Suppressor macrophage treated with lipopolysaccharide for 4 hours (primary cell): ENCODE measurements at places on chromosomes 5 and 9.
A peak's percentile ranks its signal among the peaks of the same experiment; 100 is the strongest.

GRCh38 chr9:109974143-109974917 lies 194.3 kb downstream of the PALM2AKAP2 start:
- DNase-seq = peak; percentile 97

GRCh38 chr5:13932561-13932960 lies 11.9 kb downstream of the DNAH5 start:
- no peak for DNase-seq

DNA sequence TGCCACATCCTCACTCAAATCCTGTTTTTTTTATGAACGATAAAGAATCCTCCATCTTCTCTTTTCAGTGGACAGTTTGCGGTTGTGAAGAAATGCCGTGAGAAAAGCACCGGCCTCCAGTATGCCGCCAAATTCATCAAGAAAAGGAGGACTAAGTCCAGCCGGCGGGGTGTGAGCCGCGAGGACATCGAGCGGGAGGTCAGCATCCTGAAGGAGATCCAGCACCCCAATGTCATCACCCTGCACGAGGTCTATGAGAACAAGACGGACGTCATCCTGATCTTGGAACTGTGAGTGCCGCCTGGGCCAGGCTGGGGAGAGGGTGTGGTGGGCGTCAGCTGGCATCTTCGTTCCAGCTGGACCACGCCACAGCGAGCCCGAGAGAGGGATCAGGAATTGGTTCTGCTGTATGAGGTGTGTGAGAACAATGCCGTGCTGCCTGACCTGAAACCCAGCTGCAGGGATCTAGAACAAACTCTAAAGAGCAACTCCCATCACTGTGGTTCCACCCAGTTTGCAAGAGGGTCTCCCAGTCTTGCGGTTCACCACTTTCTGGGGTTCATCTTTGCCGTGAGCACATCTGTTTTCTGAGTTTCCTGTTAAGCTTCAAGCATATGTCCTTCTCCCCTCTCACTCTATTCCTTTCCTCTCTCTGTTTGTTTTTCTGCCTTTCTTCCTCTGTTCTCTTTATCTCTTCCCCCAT lies 107.4 kb downstream of the DAPK1 start:
- no peak for DNase-seq

- peak; percentile 75 for DNase-seq
These were observed 69.1 kb downstream of the PPARGC1B start for GRCh38 chr5:149799119-149799623.

DNA sequence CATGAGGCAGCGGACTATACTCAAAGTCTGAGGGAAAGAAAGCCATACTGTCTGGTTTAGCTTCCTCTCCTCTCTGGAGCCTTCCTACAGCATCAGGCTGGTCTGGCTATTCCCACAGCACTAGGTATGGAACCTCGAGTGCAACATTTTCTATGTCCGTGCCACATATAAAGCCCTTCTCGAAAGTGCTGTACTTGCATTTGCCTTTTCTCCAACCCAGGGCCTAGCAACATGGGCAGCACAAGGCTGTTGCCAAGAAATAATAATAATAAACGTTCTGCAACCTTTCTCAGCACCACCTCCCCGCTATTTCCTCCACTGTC lies 804 bp downstream of the MED10 start:
- DNase-seq = no peak

DNA sequence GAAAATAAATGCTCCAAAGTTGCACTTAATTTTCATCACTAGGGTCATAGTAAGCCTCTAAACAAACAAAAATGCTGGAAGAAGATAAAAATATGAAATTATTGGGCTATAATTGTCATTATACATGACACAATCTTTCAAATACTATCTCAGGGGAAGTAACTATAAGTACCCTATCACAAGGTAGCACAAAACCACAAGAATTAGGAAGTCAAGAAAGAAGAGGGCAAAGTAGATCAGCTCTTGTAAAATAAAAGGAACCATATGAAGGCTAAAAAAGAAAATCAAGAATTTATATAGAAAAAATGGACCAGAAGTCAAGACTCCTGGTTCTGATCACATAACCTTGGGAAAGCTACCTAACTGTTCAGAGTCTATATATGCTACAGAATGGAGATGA lies 48.1 kb downstream of the DIAPH1 start:
- no peak for DNase-seq

- no peak for DNase-seq
These were observed 17.5 kb downstream of the ATOX1 start for GRCh38 chr5:151740958-151741373.

DNA sequence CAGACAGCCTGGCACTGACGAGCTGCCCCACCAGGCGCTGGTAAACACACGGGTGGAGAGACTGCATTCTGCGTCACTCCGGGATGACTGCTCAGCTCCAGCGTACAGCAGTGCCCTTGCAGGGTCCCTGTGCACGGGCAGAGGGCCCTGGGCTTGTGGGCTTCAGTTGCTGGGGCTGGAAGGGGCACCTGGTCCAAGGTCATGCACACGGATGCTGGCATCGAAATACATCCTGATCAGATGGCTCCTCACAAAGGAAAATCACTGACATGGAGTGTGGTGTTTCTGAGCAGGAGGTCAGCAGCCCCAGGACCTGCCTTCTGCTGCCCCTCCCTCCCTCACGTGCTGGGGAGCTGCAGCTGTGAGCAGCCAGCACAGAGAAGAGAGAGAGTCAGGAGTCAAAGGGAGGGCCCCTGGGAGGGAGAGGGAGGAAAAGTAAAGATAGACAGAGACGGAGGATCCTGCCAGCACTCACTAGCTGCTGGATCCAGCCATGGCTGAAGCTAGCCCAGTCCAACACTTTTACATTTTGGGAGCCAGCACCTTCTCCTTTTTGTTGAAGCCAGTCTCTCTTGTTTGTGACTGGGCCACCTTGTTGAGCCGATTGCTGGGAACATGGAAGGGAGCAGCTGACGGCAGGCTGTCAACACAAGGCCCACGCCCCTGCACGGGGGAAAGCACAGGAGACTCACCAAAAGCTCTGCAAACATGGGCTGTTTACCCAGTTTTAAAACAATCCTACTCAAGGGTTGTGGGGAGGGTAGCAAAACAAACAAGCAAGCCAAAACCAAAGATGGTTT lies 166.5 kb upstream of the PHYKPL start:
- DNase-seq = no peak

DNA sequence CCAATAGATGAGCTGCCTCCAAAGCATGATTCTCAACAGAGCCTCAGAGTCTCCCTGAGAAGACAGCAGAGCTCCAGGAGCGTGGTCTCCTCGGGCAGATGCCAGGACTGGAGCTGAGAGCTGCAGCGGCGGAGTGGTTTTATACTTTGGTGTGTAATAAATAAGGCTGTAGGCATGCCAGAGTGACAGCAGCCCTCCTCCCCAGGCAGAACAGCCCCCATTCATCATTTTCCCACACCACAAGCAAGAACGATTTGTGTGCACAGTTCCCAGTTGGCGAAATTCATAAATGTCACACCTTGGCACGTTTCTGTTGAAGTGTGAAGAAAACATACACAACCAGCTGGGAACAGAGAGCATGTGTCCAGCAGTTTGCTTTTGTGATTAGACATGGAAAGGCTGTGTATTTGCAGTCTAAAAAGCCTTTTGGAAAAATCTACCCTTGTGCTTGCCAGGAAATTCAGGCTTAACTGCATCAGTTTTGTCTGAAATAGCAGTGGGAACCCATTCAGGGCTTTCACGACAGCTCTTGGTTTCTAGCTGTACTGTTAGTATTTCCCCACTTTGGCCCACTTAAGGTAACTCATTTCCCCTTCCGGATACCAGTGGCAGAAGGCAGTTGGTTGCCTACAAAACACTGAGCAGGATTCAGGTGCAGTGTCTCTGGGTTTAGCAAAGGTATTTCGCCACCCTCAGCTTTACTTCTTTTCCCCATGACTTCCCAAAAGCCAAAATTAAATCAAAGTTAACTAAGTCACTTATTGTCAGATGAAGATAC lies at the start of gene C1QTNF3:
TSS of gene C1QTNF3 (minus strand) at position 115 of the 778 bp plus-strand sequence. CDS start at position 27, 88 bp downstream.
- DNase-seq = no peak

GRCh38 chr9:124709292-124709690 lies 61.8 kb downstream of the NR6A1 start:
- DNase-seq = no peak

GRCh38 chr5:34447424-34447823 lies 208.7 kb upstream of the RAI14 start:
- no peak for DNase-seq

DNA sequence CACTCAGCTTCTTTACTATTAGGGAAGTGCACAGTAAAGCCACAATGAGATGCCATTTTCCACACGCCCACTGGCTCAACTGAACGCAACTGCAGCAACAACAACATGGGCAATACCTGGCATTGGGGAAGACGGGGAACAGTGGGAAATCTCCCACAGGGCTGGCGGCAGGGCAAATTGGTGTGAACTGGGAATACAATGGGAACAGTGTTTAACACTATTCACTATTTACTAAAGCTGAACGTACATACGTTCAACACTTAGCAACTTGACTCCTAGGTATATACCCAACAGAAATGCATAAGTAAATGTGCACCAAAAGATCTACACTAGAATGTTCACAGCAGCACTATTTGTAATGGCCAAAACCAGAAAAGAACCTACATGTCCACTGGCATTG lies 14.1 kb downstream of the ZER1 start:
- DNase-seq = no peak

- DNase-seq = no peak
These were observed 116.3 kb upstream of the EPB41L4A start for GRCh38 chr5:112535356-112535755.

GRCh38 chr5:75057561-75057960 lies 5.2 kb upstream of the GCNT4 start:
- no peak for DNase-seq

DNA sequence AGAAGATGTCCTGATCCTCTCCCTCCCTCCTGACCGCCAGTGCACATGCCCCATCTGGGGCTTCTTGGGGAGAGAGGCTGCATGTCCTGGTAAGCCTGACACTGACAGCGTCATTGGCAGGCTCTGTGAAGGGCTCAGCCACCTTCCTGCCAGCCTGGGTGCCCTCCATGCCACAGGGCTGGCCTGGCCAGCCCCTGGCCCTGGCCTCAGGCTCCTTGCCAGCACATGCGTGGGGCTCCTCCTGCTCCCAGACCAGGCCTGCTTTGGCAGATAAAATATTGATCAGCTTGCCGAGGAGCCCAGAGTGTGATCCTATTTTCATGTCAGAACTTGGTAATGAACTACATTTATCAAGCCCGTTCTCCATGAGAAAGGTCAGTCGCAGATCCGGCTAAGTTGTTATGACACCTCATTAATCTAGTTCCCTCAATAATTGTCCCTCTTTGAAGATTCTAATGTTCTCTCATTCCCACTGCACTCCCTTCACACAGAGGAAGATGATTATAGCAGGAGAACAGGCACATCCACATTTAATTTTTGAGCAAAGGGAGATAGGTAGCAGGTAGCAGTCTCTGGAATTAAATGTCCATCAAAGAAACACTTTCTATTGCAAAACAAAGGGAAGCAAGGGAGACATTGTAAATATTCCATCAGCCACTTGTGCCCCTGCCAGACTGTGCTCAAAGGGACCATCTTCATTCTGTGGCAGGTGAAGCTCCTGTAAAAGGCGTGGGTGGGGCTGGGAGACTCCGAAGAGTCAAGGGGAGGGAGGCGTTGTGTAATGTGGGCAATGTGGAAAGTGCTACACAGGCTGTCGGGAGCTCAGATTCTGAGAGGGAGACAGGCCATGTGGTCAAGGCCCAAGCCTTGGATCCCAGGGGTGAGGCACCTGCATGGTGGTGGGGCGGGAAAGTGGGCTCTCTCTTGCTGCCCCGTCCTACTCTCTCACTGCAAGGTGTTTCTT lies 272.0 kb downstream of the HSPA4 start:
- DNase-seq = no peak

DNA sequence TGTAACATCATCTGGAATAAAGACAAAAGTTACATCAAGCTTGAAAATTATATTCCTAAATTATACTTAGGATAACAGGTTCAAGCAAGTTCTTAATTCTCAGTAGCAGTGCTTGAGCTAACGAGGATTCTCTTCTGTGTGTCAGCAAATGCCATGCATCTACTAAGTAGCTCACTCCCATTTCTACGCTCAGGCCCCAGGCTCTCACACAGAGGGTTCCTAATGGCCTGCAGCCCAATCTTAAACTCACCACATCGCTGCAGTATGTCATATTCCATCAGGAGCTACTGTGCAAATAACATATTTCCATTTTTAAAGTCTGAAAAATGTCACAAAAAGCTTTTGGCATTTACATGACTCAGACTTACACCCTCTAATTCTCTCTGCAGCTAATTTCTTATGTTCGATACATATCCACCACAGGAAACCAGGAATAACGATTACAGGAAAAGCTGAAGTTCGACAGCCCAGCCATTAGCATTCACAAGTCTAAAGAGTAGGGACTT lies 474.8 kb downstream of the EFNA5 start:
- no peak for DNase-seq
